ENCODE measurements at places on chromosomes 7 and 10.

- peak; percentile 52 for DNase-seq
Observed at GRCh38 chr7:16023046-16023445, 336.6 kb upstream of the MEOX2 start.

DNA sequence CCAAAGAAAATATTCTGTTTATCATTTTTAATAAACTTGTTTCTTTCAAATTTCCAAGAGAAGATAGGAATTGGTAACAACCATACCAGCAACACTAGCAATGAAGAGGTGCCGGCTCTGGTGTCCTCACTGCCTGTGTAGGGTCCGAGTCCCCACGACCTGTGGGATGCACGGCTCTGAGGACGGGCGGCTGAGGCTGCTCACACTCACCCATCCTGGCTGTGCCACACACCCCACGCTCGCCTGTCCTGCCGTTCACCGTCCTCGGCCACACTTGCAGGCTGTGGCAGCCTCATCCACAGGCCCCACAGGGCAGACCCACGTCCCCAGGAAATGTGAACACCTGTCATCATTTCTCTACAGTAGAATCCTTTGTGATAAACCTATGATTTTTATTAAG lies 48.2 kb upstream of the DPYSL4 start:
- no peak for DNase-seq

DNA sequence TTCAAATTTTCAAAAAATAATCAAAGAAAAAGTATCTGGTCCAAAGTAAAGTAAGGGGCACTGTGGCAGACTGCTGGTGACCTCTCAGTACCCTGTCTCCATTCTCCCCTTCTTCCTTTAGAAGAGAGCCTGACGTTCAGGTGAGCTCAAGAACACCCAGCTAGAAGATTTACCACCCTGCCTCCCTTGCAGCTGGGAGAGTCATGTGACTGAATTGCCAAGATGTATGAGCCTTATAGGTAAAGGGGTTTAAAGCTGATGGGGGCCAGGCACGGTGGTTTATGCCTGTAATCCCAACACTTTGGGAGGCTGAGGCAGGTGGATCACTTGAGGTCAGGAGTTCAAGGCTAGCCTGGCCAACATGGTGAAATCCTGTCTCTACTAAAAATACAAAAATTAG lies 86.3 kb upstream of the NANOS1 start:
- DNase-seq = no peak

DNA sequence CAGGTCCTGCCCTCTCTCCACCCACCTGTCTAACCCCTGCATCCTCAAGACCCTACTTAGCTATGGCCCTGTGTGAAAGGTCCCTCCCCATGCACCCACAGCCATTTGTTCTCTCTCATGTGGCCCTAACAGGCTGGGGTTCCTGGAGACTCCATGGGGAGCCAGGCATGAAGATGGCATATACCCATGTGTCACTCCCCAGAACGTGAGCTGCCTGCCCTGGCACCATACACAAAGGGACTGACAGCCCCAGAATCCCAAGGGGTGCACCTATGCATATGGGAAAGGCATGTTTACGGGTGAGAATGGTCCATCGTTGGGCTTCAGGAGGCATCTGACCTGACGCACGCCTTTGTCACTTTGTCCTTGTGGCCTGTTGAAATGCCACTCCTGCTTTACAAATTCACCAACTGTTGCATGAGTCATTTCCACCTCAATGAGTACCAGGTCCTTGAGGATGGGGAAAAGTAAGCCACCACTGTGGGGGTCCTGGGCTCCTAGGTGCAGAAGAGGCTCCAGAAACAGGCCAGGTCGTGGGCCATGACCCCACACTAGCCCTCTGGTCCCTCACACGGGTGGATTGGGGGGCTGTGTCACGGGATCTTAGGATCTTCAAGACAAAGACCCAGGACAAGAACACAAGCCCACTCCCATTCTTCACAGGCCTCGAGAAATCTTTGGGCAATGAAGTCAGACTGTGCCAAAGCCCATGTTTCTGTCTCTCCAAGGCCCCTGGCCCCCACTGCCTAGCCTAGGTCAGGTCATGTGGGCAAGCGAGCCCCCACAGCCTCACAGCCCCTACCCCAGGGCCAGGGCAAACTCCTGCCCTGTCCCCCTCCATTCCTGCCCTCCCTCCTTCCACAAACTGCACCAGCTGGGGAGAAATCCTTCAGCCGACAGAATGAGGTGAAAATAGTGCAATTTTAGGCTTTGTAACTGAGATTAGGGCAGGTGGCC lies 8.6 kb downstream of the GPRIN2 start:
- DNase-seq = no peak

DNA sequence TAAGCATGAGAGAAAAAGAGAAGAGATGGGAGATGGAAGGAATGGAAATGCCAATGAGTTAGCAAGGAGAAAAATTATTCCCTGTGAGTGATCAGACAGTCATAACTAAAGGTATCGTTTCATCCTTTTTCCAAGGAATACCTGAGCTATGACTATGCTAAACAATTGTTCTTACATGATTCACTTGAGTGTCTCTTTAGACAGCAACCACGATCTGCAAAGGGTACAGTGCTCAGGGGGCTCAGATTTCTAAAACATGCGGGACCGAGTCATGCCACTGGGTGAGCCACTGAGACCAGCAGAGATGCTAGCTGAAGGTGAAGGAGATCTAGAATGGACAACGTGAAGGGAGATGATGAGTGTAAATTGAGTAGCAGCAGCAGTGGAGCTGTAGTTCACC lies 78.0 kb upstream of the CTTNBP2 start:
- DNase-seq = no peak

DNA sequence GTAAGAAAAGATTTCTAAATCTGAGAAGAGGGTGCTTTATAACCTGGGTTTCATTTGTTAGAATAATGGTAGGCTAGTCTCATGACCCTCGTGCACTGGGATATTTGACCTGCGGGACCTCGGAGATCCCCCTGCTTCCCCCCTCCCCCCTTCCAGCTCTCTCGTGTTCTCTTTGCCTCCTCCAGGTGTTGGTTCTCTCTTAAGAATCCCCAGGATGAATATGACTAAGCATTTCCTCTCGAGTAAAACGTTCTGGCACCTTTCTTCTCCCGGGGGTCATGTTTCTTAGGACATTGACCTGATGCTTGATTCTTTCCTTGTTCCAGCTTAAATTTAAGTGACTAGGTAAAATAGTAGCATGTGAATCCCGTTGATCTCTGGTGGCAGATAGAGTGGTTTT lies 71.2 kb downstream of the SHH start:
- DNase-seq = no peak

DNA sequence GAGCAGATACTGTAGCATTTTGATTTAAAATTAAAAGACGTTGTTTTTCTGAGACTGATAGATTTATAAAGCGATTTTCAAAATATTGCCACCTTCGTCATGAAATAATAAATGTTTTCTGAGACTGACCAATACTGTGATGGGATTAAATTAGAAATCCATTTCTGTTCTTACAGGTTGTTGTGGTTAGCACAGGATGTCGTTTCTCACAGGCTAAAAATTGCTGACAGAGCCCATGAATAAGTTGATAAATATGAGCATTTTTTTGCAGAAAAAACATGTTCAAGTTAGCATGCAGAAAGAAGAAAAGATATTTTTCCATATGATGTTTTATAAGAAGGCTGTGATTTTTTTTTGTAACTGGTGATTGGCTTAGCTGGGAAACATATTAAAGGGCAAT lies 66.8 kb downstream of the POU6F2 start:
- no peak for DNase-seq

- no peak for DNase-seq
Observed at GRCh38 chr7:129773328-129773731, 161.8 kb downstream of the NRF1 start.

DNA sequence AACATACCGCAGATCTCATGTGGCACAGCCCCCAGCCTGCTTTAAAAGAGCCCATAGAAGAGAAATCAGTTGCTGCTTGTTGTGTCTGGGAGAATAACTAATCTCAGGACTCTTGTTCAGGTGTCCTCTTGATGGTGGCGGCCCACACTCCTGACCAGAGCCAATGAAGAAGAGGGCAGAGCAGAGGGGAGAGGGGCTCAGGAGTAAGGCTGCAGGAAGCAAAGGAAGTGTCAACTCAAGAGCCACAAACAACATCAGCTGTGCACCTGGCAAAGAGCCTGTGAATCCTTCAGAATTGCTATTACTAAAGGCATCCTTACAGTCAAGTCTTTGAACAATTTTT lies 59.8 kb upstream of the PTN start:
- DNase-seq = no peak

DNA sequence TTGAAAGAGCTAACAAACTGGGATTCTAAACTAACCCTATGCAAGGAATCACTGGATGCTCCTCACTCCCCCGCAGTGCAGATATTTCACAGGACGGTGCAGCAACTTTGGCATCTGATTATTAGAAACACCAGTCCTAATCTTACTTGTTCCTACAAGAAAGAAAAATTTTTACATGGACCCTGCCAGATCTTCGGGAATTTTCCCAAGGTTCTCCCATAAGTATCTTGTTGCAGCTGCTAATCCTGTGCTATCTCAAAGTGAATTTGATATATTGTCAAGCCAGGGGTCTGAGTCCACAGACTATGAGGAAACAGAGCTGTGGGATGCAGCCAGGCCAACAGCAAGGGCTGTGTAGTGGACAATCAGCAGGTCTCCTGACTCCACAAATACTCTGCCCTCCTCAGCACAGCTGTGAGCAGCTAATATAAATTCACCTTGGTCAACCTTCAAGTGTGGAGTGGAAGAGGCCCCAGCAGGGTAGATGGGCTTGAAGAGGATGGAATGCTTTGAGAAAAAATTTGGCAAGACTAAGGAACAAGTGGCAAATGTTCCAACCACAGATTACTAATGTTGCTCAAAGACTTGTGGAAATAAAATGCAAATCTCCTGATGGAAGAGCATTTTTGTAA lies 25.6 kb downstream of the VSTM4 start:
- DNase-seq = no peak

- DNase-seq = no peak
Observed at GRCh38 chr7:133542209-133542780, 289.4 kb downstream of the EXOC4 start.

- peak; percentile 6 for DNase-seq
Observed at GRCh38 chr7:91156316-91157185, 107.7 kb upstream of the FZD1 start.

GRCh38 chr7:152173372-152174070 lies 148.0 kb downstream of the GALNT11 start:
- DNase-seq = no peak

GRCh38 chr7:111184987-111185386 lies 94.1 kb downstream of the LRRN3 start:
- no peak for DNase-seq
